ENCODE measurements at places on chromosomes 16 and 17.

DNA sequence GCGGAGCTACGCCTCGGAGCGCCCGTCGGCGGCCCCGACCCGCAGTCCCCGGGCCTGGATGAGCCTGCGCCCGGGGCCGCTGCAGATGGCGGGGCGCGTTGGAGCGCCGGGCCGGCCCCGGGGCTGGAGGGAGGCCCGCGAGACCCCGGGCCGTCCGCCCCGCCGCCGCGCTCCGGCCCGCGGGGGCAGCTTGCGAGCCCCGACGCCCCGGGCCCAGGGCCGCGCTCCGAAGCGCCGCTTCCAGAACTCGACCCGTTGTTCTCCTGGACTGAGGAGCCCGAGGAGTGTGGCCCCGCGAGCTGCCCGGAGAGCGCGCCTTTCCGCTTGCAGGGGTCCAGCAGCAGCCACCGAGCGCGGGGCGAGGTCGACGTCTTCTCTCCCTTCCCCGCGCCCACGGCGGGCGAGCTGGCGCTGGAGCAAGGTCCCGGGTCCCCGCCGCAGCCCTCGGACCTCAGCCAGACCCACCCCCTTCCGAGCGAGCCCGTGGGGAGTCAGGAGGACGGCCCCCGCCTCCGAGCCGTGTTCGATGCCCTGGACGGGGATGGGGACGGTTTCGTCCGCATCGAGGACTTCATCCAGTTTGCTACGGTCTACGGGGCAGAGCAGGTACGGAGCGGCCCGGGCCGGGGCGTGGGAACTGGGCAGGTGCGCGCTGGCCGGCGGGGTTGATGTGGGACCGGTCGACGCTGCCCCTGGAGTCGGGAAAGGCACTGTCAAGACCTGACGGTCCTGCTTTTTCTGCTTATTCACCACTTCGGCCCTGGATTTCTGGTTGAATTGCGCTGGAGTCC, 861 bp downstream of the RAB11FIP3 start:
- no peak for DNase-seq

DNA sequence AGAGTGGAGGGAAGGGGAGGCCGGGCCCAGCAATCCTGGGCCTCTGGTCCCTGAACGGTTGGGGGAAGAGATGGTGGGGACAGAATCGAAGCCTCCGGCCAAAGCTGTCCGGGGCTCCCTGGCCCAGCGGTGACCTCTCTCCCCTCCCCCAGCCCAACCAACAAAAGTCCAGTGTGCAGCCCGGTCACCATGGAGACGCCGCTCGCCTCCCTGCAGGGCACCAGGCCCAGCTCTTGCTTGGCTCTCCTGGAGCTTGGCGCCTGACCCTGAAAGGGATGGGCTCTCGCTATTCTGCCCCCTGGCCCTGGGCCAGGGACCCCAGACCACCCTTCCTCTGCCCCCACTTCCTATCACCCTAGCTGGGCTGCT, 1.3 kb downstream of the METRN start:
- no peak for DNase-seq

DNA sequence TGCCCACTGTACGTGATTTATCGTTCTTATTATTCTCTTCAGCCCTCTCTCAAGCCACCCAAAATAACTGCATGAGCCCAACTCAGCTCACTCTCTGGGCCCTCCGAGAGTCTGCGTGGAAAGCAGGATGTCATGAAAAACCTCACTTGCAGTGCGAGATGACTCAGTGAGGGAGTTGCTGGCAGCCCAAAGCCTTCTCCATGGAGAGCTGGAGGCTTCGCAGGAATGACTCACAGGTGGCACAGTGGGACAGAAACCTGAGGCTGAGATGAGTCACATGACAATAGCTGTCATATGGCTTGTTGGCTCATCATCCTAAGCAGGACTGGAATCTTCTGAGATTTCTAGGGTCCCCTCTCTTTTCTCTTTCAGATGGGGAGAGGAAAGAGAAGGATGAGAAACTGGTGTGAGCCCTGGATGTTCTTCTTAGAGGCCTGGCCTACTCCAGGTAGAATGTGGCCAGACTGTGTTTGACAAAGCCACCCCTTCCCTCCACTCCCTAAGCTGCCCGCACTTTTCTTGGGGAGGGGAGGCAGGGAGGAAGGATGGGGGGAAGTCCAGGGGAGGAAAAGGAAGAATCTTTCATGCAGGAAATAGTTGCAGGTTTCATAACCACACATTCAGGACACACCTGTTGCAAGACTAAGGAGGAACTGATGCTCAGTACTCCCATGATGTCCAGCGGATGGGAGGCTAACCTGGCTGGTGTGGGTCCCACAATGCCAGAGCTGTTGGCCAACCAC, 160.6 kb upstream of the RPL38 start:
- DNase-seq: no peak

GRCh38 chr16:18800775-18801144, 589 bp downstream of the ARL6IP1 start:
- no peak for DNase-seq

GRCh38 chr16:4891097-4891885, 44.0 kb downstream of the UBN1 start:
- DNase-seq: no peak

DNA sequence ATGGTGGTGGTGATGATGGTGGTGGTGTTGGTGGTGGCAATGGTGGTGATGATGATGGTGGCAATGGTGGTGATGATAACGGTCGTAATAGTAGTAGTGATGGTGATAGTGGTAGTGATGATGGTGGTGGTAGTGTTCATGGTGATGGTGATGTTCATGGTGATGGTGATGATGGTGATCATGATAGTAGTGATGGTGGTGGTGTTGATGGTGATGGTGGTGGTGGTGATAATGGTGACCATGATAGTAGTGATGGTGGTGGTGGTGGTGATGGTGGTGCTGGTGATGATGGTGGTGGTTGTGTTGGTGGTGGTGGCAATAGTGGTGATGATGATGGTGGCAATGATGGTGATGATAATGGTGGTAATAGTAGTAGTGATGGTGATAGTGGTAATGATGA, 68.0 kb downstream of the SOX9 start:
- no peak for DNase-seq

GRCh38 chr16:87312008-87312407, 5.2 kb downstream of the C16orf95 start:
- DNase-seq: no peak

DNA sequence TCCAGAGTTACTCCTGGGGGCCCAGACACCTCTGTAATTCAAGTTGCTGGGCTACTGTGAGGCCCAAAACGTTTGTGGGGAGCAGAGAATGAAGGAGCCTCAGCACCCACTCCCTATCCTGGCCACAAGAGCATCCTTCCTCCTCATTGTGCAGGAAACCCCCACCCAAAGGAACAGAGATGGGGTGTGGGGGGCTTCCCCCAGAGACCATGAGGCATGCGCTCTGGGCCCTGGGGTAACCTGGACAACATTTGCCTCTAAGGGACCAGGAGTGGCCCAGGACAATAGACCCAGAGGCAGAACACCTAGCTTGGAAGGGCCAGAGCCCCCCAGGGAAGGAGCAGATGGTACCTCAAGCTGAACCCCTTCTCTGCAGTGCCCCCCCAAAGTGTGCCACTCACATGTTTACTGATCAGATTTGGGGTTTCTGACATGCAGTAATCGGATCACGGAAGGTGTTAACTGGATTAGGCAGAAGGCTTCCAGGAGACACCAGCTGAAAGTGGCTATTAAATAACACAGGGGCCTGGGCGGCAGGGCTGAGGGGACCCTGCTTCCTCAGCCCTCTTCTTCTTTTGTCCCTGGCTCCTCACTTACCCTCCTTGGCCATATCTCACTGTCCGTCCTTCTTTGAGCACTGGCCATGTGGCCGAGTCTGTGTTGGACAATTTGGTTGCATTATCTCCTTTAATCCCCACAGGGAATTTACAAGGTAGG, 50.8 kb downstream of the SDK2 start:
- no peak for DNase-seq

DNA sequence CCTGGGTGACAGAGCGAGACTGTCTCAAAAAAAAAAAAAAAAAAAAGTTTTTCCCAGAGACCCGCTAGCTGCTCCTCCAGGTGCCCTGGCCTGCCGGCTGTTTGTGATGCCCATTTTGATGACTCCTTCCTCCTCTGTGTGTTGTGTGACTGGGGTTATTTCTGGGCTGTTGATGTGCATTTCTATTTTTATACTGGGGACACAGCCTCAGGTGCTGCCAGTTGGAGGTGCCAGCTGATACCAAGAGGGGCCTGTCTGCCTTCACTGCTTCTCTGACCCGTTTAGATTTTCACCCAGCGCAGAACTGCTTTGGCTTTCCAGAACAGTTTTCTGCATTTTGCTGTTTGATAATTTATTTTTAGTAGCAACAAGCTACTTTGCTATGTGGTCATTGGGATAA, 6.7 kb downstream of the PLA2G15 start:
- no peak for DNase-seq

- no peak for DNase-seq
Measured at GRCh38 chr17:27575912-27576252, 55.1 kb upstream of the LGALS9 start.

GRCh38 chr16:68382296-68382718, 66.0 kb downstream of the SMPD3 start:
- no peak for DNase-seq

DNA sequence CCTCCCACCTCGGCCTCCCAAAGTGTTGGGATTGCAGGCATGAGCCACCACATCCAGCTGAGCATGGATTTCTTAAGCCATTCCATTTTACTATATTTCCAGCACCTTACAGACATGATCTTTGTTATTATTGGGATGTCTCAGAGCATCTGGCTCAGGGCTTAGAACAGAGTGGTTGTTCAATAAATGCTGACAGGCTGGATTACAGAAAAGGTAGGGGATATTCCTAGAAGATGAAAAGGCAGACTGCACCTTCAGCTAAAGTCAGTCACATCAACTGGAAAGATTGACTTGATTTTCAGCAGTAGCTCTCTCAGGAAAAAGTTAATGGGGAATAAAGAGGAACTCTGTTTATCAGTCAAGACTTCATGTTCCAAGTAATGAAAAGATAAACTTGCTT, 360.3 kb upstream of the ERCC4 start:
- DNase-seq: no peak

GRCh38 chr17:73393381-73393780, 81.6 kb upstream of the CDC42EP4 start:
- DNase-seq: no peak

DNA sequence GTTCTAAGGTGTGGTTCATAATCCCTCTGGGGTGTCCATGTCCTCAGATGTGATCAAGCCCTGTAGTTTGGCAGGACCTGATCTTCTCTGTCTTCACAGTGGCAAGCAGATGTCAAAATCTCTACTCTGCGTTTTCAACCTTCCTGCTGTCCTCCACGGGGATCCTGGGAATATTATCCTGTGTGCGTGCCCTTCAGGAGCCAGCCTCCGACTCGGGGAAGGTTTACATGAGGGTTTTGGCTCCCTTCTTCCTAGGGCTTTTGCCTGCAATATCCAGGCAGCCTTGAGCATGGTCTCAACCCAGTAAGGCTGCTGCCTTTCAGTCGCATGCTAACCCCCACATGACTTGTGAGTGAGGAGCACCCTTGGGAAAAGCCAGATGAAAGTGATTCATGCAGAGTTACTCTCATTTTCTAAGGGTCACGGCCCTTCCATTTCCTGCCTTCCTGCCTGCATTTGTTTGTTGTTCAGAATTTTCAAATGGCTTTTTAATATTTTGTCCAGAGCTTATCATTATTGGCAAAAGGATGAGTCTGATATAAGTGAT, 202.2 kb upstream of the CHMP6 start:
- DNase-seq: no peak

- DNase-seq: no peak
Measured at GRCh38 chr16:66298571-66299120, 67.8 kb upstream of the CDH5 start.

- DNase-seq: no peak
Measured at GRCh38 chr17:74392848-74393247, 25.5 kb downstream of the GPR142 start.

DNA sequence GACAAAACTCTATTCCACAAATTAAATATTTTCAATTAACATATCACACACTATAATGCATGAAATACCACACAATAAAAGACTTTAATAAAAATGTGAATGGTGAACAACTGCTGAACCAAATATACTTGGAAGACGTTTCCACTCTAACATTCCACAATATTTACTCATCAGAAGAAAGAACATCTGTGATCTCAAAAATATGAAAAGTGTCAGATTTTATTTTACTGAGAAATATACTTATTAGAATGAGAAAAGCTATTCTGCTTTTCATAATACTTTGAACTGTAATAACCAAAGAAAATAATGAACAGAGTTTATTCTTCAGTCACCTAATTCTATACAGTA, 181.8 kb upstream of the AXIN2 start:
- no peak for DNase-seq

DNA sequence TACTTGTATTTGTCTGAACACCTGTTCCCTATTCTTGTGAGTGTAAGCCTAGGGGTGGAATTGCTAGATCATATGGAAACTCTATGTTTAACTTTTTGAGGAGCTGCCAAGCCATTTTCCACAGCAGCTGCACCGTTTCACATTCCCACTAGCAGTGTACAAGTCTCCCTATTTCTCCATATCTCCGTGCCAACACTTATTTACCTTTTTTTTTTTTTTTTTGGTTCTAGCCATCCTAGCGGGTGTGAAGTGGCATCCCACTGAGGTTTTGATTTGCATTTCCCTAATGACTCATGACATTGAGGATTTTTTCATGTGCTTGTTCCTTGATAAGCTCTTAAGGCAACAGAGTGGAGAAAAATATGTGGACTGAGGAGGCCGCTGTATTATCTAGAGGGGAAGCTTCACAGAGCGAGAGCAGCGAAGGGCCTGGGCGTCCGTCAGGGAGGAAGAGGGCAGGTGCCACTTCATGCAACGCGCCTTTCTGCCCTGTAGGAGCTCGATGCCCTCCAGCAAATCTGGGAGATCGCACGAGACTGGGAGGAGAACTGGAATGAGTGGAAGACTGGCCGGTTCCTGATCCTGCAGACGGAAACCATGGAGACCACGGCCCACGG, 50.0 kb downstream of the DNAH2 start:
- no peak for DNase-seq

DNA sequence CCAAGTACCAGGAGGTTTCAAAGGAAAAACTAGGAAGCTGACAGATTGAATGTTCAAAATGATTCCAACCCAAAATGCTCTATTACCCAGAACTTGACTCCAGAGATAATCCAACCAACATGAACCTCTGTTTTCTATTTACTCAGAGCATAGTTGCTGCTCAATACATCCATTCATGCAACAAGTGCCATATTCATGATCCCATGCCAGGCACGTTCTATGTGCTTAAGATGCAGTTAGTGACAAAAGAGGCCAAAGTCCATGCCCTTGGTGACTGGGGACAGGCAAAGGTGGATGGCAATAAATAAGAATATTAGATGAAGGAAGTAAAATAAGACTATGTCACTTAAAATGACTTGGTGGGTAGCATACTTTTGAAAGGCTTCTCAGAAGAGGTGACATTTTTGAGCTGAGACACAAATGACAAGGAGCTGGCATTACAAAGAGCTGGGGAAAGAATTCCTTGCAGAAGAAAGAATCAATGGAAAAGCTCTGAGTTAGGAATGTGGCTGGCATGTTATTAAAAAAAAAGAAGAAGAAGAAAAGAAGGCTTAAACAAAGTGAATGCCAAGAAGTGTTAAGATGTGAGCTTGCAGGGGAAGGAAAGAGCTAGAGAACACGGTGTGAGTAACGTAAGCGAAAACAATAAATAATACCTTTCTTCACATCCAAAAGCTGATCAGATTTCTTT, 34.5 kb downstream of the TOX3 start:
- DNase-seq: no peak

- DNase-seq: no peak
Measured at GRCh38 chr17:27320222-27320560, 26.3 kb downstream of the WSB1 start.

GRCh38 chr16:24931091-24931490, 84.1 kb downstream of the ARHGAP17 start:
- DNase-seq: no peak
